Hematopoietic multipotent progenitor cell treated with erythropoietin and hydrocortisone succinate and interleukin-3 and kit ligand, for 8 days (in vitro differentiated cells): ENCODE measurements at places on chromosomes 13 and 19.

GRCh38 chr13:91136806-91137205 is 210.7 kb upstream of the MIR17HG start:
- no peak for DNase-seq

GRCh38 chr19:1843646-1844394 is 4.5 kb downstream of the REXO1 start:
- no peak for DNase-seq

DNA sequence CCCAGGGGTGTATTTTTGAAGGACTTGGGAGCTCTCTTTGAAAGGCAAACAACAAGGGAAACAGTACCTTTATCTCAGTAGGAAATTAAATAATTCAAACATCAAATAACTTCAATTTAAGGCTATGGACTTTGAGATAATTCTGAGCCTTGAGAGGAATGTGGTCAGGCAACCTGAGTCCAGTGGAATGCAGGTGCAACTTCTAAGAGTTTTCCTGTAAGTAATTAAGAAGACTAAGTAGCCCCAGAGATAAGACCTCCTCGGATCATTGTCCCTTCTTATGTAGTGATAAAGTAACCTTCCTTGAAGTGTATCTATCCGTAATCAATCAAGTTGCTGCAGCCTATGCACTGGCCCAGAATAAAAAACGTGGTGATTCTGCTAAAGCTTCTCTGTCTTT is 29.2 kb downstream of the ZNF701 start:
- DNase-seq = no peak

DNA sequence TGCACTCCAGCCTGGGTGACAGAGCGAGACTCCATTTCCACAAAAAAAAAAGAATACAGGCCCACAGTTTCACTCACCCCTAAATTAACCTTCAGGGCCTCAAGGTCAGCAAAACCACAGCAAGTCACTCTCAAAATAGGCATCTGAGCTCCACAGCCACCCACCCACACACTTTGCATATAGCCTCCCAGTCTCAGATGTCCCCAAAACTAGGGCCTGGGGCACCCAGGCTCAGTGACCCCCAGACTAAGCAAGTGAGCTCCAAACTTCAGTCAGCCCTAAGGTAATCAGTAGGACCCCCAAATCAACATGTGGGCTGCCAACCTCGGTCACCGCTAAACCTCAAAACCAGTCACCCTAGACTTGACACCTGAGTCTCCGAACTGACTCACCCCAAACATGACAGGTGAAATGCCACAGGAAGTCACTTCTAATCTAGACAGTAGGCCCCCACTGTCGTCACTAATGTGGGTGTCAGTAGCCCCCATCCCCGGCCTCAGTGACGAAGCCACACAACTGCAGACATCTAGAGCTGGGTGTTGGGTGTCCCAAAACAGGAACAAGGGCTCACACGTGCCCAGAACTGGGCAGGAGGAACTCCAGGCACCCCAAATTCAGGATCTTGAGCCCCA is 13.9 kb downstream of the RABAC1 start:
- no peak for DNase-seq

- DNase-seq = peak; percentile 72
Observed at GRCh38 chr19:50003810-50004419, 21.3 kb downstream of the VRK3 start.

GRCh38 chr13:33261387-33262061 is 24.0 kb downstream of the STARD13 start:
- DNase-seq = no peak

- DNase-seq = peak; percentile 20
Observed at GRCh38 chr19:41871573-41872383, 5.3 kb upstream of the CD79A start.

DNA sequence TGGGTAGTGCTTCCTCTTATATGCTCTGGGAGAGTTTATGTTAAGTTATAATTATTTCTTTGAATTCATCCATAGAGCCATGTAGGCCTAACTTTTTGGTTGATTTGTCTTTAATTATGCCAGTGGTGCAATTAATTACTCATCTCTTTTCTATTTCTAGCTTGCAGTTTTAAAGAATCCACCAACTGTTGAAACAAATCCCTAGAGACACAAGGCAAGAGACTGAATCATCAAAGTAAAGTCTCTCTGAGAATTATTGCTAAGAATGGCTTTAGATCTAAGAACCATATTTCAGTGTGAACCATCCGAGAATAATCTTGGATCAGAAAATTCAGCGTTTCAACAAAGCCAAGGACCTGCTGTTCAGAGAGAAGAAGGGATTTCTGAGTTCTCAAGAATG is 5.9 kb upstream of the ZNF551 start:
- no peak for DNase-seq

GRCh38 chr13:95153647-95154412 is 147.4 kb downstream of the ABCC4 start:
- no peak for DNase-seq

DNA sequence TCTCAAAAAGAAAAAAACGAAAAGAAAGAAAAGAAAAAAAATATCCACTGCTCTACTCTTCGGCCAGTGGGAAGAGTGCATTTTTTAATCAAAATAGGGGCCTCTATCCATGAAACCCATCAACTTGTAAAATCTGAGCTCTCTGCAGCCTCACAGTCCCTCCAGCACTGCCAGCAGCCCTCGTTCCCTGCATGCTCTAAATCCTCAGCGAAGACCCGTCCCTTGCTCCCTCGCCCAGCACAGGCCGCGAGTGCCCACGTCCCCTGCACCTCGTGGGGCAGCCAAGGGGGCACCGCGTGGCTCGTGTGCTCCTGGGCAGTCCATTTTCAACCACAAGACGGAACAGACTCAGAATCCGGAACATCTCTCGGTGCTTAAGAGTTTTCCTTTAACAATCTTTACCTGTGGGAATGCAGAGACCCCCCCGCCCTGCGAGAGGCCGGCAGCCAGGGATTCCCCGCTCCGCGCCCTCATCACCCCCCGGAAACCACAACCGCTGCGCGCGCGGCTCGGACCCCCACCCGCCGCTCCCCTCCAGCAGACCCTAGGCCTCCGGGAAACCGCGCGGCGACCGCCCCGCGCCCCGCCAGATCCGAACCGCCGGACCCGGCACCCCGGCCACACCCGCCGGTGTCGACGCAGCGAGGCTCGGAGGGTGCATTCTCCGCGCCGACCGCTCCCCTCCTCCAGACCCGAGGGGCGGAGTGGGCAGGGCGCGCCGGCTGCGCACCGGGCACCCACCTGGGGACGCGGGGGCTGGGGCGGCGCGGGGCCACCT is 638 bp downstream of the ANKRD27 start:
- DNase-seq = peak; percentile 28

DNA sequence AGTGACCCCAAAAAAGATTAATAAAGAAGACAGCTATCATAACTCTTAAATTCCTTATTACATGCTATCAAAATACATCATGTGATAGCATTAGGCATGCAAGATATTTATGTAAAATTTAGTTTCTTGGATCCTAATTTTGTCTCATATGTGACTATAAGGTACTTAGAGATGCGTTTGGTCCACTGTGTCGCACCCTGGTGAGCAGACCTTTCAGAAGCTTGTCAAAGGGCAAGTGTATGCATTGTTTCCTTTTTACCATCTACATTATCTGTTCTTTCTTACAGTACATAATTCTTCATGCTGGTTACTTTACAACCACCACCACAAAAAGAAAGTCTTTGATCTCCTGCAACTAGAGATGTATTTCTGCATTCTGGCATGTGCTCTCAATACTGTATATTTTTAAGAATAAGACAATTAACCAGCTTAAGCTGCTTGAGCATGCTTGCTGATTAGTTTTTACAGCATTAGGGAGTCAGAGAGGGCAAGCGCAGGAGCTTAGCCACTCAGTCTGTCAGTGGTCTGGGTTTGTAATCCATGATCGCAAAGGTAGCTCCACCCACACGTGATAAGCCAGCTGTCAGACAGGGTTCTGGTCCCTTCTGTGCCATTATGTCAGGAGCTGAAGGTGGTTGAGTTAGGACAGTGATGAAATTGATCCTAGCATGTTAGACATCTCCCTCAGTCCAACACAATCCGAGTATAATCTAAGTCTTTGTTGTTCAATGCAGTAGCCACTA is 500.9 kb downstream of the MYO16 start:
- DNase-seq = no peak
